ENCODE measurements at places on chromosomes 13 and 19. TPM values are rescaled to one million over a fixed set of nuclear protein-coding genes. Genes with fewer than 3 reads are reported as not detected.
A peak's percentile ranks its signal among the peaks of the same experiment; 100 is the strongest.

- DNase-seq = no peak
Observed at GRCh38 chr13:27997904-27998522, 9.5 kb upstream of the URAD start.

DNA sequence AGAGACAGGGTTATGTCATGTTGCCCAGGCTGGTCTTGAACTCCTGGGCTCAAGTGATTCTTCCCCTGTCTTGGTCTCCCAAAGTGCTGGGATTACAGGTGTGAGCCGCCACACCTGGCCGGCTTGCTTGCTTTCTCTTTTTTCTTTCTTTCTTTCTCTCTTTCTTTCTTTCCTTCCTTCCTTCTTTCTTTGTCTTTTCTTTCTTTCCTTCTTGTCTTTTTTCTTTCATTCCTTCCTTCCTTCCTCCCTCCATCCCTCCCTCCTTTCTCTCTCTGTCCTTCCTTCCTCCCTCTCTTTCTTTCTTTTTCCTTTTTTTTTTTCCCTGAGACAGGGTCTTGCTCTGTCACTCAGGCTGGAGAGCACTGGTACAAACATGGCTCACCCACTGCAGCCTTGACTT, 6.8 kb upstream of the BTBD2 start:
- no peak for DNase-seq

- no peak for DNase-seq
Observed at GRCh38 chr13:76823969-76824368, 62.2 kb downstream of the KCTD12 start.

GRCh38 chr19:1768248-1768647, 14.9 kb downstream of the ONECUT3 start:
- no peak for DNase-seq

The CYP4F3 gene
- 1.4 TPM for total RNA-seq

- DNase-seq = no peak
Observed at GRCh38 chr13:89361909-89362308, 1690.7 kb downstream of the SLITRK5 start.

The CGB1 gene
- not detected for total RNA-seq

DNA sequence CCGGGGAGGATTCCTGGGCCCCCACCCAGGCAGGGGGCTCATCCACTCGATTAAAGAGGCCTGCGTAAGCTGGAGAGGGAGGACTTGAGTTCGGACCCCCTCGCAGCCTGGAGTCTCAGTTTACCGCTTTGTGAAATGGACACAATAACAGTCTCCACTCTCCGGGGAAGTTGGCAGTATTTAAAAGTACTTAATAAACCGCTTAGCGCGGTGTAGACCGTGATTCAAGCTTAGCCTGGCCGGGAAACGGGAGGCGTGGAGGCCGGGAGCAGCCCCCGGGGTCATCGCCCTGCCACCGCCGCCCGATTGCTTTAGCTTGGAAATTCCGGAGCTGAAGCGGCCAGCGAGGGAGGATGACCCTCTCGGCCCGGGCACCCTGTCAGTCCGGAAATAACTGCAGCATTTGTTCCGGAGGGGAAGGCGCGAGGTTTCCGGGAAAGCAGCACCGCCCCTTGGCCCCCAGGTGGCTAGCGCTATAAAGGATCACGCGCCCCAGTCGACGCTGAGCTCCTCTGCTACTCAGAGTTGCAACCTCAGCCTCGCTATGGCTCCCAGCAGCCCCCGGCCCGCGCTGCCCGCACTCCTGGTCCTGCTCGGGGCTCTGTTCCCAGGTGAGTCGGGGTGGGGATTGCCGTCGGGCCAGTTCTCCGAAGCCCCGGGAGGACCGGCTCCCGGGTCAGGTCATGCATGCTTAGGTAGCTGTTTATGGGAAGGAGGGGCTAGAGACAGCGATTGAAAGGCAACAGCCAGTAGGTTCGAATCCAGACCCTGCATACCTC, at the start of gene ICAM1:
ICAM1 (plus strand) TSS at position 505 of the 779 bp plus-strand sequence; CDS start at position 545, 40 bp downstream.
- no peak for DNase-seq

DNA sequence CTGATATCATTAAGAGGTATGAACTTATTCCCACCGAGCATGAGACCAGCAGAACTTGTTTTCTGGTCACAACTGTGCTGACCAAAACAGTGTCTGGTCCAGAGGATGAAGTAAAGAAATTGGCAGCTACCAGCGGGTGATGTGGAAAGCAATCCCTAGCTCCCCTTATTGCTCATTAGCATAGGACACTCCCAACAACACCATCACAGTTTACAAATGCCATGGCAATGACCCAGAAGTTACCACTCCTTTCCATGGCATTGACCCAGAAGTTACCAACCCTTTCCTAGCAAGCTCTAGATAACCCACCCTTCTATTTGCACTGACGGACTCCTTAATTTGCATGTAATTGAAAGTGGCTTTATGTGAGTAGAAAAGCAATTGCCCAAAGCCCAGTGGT, 1856.1 kb downstream of the OLFM4 start:
- no peak for DNase-seq

DNA sequence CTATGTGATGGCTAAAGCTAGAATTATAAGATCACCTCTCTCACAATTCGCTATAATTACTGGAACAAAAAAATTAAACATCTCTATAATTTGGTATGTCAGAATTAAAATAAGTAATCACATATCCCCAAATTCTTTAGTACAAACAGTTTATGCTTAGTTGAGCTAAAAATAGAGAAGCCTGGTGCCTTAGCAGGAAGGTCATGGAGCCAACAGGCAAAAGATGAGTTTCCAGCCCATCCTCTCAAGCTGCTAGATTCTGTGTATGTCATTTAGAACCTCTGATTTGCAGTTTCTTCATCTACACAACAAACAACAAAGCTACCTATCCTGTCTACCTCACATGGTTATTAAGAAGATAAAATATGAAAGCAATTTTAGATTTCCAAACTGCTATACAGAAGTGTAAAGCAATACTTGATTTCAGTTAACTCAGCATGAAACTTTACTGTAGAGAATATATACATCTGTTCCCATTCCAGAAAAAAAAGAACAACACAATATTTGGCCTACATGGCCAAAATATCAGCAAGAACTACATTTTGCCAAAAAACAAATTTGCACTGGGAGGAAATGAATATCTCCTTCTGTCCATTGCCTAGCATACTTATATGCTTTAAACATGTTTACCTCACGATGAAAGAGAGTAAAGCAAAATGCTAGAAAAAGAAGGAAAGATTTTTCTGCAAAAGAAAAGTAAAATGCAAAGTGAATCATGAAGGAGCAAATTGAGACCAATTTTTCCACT, 294.0 kb upstream of the MIR17HG start:
- no peak for DNase-seq

GRCh38 chr13:49265822-49266221, 18.1 kb downstream of the CDADC1 start:
- DNase-seq = no peak

GRCh38 chr19:38263689-38264485, 486 bp upstream of the SPINT2 start:
- peak; percentile 46 for DNase-seq

DNA sequence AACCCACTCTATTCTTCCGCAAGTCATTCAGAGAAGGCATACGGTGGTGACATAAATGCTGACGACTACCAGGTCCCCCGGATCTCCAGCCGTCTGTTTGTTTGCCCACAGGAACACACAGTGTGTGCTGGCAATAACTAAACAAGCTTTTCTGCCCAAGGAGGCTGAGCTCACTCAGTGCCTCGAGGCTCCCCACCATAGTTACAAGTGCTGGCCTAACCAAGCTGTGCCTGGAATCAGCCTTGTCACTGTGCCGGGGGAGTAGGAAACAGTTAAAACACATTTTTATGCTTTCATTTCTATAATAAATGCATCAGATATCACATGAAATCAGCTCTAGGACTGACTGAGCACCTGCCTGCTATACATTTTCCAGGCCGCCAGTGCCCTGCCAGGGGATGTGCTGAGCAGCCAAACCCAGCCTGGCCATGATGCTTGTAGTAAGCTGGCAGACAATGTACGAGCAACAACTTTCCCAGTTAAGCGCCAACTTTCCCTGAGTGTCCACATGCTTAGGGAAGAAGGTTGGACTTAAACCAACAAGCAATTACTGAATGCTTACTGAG, 28.1 kb downstream of the BRD4 start:
- DNase-seq = no peak

The ATCAY gene
- not detected for total RNA-seq

DNA sequence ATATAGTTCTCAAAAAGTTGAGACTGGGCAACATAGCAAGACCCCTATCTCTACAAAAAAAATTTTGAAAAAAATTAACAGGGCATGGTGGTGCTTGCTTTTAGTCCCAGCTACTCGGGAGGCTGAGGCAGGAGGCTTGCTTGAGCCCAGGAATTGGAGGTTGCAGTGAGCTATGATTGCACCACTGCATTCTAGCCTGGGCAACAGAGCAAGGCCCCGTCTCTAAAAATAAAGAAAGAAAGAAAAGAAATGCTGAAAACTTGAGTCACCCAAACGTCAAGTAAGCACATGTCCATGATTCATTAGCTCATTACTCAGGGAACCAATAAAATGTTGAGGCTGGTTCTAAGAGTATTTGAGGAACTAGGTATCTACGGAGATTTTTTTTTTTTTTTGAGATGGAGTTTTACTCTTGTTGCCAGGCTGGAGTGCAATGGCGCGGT, 33.9 kb upstream of the SEMA6B start:
- no peak for DNase-seq

DNA sequence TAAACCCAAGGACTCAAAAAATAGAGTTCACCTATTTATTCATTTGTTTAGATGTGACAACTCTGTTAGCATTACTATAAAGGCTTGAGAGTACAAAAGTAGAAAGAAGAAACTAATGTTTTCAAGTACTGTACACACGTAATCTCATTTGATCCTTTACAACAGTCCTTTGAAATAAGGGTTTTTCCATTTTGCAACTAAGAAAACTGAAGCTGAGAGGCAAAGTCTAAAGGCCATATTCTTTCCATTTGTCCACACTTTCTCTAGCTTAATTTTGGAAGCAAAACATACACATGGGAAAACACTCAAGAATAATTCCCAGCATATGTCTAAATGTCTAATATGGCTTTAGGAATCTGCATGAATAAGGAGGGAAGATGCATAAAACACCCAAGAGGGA, 34.1 kb downstream of the ZAR1L start:
- no peak for DNase-seq

DNA sequence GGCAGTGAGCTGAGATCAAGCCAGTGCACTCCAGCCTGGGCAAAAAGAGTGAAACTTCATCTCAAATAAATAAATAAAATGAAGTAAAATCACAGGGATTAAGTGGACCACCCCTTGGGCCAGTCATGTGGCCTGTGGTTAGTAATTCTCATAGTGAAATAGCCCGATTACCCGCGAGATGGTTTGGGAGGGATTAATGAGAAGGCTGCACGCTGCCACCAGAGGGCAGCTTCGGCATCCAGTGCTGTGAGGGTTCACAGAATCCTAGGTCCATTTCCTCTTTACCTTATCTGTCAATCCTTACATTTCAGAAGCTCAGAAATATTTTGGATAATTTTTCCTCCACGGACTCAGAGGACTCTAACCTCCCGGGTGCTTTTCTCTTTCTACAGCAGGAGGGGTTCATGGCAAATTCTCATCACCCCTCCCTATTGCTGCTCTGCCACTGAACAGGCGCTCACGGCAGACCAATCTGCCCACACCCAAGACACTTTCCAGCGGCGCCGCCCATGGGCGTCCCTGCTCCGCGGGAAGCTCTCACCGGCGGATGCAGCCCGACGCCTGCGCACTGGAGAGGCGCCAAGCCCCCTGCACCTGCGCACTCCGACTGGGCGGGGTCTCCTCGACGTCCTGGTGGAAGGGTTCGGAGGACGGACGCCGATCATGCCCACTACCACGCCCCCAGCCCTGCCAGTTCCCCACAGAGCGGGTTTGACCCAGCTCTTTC, 11.0 kb downstream of the ZNF835 start:
- no peak for DNase-seq

DNA sequence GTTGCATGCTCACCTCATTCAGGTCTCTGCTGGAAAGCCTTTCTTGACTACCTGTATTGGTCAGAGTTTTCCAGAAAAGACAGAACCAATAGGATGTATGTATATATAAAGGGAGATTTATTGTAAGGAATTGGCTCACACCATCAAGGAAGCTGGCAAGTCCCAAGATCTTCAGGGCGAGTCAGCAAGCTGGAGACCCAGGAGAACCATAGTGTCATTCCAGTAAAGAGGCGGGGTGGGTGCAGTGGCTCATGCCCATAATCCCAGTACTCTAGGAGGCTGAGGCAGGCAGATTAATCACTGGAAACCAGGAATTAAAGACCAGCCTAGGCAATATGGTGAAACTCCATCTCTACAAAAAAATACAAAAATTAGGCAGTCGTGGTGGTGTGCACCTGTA, 30.4 kb upstream of the FARP1 start:
- no peak for DNase-seq

- no peak for DNase-seq
Observed at GRCh38 chr13:68984688-68985319, 1122.8 kb upstream of the ATXN8OS start.

DNA sequence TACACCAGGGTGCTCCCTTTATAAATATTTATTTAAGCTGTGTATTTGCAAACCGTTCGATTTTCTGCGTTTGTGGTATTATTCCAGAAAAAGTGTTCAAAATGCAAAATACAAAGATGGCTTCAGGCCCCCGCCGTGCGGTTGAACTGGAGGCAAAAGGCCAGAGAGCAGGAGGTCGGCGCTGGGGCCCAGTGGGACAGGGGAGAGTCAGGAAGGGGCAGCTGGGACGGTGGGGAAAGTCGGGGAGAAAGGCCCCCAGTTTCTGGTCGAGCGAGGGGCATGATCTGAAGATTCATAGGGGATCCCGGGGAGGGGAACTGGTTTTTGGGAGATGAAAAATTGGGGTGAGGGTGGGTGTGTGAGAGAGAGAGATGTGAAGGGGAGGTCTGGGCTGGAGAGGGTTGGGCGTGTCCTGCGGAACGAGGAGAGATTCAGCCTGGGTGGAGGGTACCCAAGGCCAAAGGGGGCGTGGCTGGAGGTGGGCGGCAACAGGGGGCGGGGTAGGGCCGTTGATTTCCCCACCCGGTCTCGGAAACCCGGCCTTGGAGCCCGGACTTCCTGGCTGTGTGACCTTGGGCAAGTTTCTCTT, 678 bp downstream of the ISOC2 start:
- DNase-seq = peak; percentile 42

- no peak for DNase-seq
Observed at GRCh38 chr19:27776020-27776419, 1436.9 kb downstream of the UQCRFS1 start.

- DNase-seq = no peak
Observed at GRCh38 chr13:37442996-37443395, 155.6 kb downstream of the POSTN start.

The PTGER1 gene
- total RNA-seq = 2.8 TPM

DNA sequence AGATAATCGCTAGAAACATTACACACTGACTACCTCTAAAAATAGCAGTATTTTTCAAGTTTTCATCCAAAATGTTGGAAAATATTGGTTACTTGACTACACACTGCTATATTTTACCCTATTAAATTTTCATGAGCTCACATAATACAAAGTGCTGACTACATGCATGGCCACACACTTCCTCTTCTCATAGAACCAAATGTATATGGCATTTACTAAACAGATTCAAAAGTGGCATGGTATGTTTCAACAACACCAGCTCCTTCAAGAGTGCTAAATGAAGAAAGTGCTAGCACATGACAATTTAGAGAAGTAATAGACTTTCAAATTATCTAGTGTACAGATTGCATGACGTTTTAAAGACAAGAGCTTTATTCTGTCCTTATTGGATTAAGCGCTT, 780.4 kb upstream of the SLITRK6 start:
- no peak for DNase-seq
